ENCODE measurements at places on chromosomes 2 and 18.

- no peak for DNase-seq
Measured at GRCh38 chr2:165163761-165164160, 40.1 kb downstream of the SCN3A start.

- DNase-seq: no peak
Measured at GRCh38 chr2:73033142-73033765, 38.3 kb downstream of the SFXN5 start.

GRCh38 chr18:10188971-10189810 lies 265.2 kb upstream of the APCDD1 start:
- DNase-seq: no peak

- no peak for DNase-seq
Measured at GRCh38 chr2:39947294-39948015, 168.4 kb upstream of the THUMPD2 start.

DNA sequence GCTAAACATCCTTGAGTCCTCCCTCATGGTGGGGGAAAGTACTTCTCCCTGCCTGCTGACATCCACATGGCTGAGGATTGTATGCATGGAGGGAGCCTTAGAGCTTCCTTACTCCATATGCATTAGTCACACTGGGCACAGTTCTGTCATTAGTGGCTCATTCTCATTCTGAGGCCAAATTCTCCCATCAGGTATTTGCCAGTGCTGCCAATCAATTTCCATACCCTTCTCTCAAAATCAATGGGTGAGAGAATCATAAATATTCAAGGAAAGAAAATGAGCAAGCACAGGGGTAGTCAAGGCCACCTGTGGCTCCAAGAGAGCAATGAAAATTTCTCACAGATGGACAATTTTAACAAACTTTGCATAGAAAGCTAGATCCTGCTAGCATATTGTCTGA lies 422.6 kb upstream of the SETBP1 start:
- no peak for DNase-seq

DNA sequence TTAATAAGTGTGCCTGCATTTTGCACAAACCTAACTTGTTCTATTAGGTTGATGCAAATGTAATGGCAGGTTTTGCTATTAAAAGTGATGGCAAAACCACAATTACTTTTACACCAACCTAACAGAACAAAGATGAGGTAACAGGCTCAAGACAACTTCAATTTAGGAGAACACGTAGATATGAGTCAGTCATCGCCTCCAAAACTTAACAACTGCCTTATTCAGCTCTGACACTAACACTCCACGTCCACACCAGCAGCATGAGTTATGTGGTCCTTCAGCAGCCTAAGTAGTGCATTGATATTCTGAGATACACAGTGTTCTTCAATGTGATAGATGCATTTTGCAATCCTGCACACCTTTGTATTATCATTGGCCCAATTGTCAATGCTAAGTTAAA lies 1175.1 kb upstream of the ACVR2A start:
- no peak for DNase-seq

DNA sequence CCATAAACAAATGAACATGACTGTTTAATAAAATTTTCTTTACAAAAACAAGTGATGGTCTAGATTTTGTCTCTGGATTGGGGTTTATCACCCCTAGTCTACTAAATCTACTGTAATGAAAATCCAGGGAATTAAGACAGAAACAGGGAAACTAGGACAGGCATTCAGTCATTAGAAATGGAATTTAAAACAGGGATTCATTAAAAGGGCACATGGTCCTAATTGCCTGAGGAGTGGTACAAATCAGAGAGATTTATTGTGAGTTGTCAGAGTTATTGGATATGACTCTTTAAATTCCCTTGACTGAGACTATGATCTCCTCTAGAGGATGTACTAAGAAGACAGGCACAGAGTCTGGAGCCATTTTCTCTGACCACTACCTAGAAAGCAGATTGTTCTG lies 670.9 kb upstream of the GCFC2 start:
- no peak for DNase-seq

DNA sequence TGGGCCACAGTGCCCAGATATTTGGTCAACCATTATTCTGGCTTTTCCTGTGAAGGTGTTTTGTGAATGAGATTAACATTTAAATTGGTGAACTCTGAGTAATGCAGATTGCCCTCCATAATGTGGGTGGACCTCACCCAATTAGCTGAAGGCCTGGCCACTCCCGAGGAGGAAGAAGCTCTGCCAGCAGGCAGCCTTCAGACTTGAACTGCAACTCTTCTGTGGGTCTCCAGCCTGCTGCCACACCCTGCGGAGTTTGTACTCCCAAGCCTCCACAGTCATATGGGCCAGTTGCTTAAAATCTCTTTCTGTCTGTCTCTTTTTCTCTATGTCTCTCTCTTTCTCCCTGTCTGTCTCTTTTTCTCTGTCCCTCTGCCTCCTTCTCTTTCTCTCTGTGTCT lies 262.7 kb downstream of the MYCN start:
- DNase-seq: no peak

- no peak for DNase-seq
Measured at GRCh38 chr2:108833219-108833618, 46.6 kb downstream of the CCDC138 start.

DNA sequence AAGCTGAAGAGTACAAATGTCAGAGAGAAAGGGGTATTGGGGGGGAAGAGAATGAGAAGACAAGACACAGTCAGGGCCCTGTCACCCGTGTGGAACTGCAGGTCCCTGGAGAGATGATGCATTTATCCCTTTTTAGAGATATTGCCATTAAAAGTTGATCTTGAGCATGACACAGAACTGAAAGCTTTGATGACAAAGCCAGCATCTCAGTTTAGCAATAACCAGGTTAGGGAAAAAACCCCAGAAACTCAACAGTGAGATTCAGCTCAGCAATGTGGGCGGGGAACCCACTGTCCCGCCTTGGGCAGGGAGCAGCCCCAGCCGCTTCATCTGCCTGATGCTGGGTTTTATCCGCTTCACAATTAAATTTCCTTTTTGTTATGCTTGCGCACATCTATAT lies 181.1 kb downstream of the NEDD4L start:
- DNase-seq: no peak

GRCh38 chr2:207930747-207931146 lies 94.6 kb downstream of the PLEKHM3 start:
- peak; percentile 85 for DNase-seq

DNA sequence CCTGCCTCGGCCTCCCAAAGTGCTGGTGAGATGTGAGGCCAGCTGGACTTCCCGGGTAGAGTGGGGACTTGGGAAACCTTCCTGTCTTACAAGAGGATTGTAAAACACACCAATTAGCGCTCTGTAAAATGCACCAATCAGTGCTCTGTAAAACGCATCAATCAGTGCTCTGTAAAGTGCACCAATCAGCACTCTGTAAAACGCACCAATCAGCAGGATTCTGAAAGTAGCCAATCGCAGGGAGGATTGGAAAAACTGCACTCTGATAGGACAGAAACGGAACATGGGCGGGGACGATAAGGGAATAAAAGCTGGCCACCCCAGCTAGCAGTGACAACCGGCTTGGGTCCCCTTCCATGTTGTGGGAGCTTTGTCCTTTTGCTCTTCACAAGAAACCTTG lies 19.0 kb downstream of the RNF125 start:
- no peak for DNase-seq

DNA sequence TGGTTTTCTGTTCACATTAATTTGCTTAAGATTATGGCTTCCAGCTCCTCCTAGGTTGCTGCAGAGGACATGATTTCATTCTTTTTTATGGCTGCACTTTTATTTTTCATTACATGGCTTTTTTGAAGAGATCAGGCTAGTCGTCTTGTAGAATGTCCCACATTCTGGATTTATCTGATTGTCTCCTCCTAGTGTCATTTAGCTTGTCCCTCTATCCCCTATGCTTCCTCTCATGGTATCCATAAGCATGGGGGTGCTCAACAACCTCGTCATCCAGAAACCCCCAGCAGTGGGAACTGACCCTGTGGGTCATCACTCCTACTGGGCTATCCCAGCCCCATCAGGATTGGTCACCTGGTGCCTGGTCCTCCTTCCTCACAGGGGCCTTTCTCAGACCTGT lies 49.6 kb downstream of the SERTAD2 start:
- no peak for DNase-seq

GRCh38 chr2:30613001-30613400 lies 166.0 kb downstream of the LCLAT1 start:
- no peak for DNase-seq

GRCh38 chr2:12261986-12262680 lies 454.6 kb upstream of the TRIB2 start:
- no peak for DNase-seq

DNA sequence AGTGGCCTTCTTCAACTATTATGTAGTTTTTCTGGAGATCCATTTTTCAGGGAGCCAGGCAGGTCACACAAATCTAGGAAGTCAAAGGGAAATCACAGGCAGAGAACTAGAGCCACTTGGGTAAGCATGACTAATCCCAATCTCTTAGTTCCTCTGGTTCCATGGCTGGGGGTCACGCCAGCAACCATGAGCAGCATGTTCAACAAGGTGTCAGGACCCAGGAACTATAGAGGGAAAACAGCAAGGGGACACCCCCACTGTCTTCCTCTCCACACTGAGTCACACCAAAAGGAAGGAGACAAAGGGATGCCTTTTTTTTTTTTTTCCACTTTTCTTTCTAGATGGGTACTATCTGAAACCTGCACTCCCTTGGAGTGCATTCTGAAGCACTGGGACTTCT lies 250.9 kb downstream of the OTX1 start:
- DNase-seq: no peak

GRCh38 chr2:169546756-169547155 lies 26.9 kb downstream of the FASTKD1 start:
- DNase-seq: no peak

GRCh38 chr2:197010200-197011020 lies 83.9 kb upstream of the PGAP1 start:
- DNase-seq: no peak

DNA sequence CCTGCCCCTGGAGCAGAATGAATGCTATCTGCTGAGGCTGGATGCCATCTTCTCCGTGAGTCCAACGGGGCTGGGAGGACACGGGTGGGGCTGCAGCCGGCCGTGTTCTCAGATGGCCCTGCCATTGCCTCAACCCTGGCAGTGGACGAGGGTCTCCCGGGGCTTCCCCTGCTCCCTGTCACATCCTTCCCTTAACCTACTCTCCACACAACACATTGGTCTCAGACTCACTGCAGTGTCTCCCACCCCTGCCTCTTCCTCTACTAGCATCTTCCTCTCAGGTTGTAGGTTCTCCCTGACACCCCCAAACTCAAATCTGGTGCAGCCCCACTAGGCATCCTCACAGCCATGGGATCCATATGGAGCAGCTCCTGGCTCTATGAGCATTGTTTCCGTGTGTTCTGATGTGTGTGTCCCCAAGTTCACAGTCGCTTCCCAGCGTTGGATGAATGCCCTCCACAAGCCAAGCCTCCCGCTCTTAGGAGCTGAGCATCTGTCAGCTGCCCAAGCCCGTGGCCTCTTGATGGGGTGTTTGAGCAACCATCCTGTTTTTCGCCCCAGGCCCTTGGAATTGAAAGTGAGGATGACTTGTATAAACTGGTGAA lies 27.8 kb downstream of the OTOF start:
- DNase-seq: no peak

GRCh38 chr2:39266139-39266805 lies 22.5 kb upstream of the CDKL4 start:
- DNase-seq: no peak

- no peak for DNase-seq
Measured at GRCh38 chr2:240642806-240643092, 17.5 kb downstream of the GPR35 start.

DNA sequence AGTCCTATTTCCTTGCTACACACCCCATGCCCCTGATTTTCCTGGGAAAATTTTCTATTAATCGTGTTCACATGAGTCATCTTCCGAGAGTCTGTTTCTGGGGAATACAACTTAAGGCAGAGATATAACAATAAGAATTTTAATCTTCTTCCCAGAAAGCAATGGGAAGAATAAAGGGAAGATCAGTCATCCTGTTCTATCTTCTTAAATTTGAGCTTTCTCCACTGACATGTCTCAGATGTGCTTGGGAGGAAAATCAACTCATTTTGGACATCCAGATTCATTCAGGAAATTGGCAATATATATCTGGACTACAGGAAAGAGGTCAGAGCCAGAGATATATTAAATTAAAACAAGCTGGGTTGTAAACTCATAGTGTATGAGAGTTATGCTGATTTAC lies 62.3 kb upstream of the SPAG16 start:
- no peak for DNase-seq

DNA sequence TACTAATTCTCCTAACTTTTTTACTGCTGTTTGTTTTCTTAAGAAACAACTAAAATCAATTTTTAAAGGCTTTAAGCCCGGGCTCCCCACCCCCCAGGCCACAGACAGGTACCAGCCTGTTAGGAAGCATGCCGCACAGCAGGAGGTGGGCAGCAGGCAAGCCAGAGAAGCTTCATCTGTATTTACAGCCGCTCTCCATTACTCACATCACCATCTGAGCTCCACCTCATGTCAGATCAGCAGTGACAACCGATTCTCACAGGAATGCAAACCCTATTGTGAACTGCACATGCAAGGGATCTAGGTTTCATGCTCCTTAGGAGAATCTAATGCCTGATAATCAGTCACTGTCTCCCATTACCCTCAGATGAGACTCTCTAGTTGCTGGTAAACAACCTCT lies 517.0 kb downstream of the NRXN1 start:
- no peak for DNase-seq

DNA sequence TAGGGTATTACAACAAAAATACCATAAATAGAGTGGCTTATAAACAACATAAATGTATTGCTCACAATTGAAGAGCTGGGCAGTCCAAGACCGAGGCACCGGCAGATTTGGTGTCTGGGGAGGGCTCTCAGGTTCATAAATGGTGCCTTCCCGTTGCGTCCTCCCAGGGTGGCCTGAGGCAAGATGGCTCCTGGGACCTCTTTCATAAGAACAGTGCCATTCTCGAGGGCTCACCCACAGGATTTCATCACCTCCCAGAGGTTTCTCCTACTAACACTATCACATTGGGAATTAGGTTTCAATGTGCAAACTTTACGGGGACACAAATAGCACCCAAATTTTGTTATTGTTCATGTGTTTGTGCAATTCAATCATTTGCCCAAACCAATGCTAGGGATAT lies 793.5 kb upstream of the HS6ST1 start:
- DNase-seq: no peak

DNA sequence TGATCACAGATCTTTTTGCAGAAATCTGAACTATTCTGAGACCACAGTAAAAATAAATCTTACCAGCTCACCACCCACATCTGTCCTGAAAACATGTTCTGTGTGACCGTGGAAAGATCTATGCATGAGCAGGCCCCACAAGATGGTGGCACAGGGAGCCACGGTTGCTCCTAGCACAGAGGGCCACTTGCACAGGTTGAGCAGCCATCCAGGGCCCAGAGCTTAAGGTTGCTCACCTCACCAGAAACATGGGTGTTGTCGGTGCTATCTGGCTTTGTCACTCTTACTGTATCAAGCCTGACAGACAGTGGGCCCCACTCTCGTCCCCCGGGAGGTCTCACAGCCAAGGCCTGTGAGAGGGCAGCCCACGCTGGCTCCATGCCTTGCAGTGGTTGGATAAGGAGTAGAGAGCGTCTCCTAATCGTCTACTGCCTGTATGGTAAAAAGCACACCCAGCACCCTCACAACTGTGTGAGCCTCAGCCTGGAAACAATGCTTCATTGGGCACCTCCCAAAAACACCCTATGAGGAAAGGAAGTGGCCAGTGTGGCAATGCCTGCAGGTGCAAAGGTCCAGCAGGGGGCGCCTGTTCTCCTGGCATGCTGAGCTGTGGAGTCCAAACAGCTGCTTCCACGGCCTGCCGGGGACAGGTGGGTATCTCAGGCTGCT lies 19.6 kb downstream of the TUBB6 start:
- peak; percentile 15 for DNase-seq

Measured in NCI-H1092 (cell line).